ENCODE measurements at places on chromosomes 1 and 21.

GRCh38 chr1:78526496-78526895, 35.7 kb downstream of the PTGFR start:
- DNase-seq: no peak

- DNase-seq: no peak
Observed at GRCh38 chr21:17466166-17466565, 46.7 kb upstream of the CXADR start.

DNA sequence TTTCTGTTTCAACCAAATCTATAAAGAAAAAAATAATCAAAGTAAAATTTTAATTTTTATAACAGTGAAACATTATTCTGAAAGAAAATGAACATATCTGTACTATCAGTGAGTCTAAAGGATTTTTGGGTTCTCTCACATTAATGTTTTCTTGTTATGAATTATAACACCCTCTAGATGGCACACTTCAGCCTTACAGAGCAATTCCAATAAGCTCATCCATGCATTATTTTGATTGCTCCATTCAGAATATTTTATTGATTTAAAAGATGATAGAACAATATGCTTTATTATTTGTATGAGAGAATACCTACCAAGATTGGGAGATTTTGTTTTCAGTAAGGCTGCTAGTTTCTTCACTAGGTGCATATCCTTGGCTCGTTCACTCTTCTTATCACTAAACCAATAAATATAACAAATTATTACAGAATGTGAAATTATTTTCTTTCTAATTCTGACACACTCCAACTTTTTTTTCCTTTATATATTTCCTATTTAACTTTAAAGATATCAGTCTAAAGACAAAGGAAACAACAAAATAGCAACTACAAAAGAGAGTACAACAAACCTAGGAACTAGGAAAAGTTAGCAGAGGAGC, 82.4 kb downstream of the RAB3GAP2 start:
- no peak for DNase-seq

GRCh38 chr1:19529664-19530063, 44.3 kb upstream of the CAPZB start:
- no peak for DNase-seq

DNA sequence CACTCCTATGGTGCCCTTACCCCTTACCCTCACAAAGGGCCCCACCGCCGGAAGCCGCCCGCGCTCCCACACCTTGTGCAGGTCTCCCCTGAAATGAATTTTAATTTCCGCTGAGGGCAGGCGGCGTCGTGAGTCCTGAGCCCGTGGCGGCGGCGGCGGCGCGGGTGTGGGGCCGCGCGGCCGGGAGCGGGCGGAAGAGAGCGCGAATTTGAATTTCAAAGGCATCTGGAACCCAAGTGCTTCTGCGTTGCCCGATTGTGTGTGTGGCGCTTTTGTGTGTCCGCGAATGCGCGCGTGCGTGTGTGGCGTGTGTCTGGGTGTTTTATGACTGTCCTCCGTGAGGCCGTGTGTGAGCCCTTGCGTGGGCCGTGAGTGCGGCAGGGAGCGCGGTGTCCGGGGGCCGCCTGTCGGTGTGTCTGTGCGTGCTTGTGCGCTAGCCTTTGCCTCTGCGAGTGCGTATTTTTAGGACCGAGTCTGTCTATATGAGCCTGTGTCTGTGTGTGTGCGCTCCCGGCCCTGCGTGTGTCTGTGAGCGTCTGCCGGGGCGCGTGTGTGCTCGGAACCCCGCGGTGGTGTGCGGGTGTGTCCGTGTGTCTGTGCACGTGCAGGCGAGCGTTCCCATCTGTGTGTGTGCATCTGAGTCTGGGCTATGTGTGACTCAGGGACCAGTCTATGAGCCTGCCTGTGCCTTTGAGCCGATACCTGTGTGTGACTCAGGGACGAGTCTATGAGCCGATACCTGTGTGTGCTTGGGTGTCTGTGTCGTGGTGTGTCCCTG, 7.9 kb upstream of the ADGRB2 start:
- no peak for DNase-seq

DNA sequence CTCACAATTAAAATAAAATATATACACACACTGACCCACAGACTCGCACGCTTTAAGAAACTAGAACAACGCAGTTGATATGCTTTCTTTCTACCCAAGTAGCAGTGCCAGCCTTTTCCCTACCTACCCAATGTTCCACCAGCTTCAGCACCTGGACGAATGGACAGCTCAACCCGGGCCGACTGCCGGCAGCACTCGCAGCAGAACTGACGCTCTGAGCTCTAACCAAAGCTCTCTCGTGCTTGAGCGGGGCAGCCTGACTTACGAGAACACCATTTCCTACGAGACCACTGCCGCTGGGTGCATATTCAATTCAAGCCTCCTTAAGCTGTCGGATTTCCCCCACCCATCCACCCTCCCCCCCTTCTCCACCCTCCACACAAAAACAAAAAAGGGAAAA, 127.4 kb upstream of the DPYD start:
- peak; percentile 50 for DNase-seq

- no peak for DNase-seq
Observed at GRCh38 chr1:213570487-213570886, 417.3 kb upstream of the PROX1 start.

DNA sequence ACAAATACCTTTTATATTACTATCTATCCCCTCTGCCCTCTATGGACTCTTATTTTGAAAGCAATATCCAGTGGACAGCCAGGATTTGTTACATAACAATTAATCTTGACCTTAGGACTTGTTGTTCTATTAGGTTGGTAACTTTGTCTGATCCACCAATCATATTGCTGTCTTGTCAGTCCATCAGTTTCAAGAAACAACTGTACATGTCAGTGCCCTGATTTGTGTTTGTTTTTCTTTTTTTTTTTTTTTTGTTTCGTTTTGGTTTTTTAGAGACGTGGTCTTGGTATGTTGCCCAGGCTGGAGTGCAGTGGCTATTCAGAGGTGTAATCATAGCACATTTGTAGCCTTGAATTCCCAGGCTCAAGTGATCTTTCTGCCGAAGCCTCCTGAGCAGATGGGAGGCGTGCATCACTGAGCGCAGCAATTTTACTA, 1.5 kb upstream of the SCP2 start:
- DNase-seq: no peak

DNA sequence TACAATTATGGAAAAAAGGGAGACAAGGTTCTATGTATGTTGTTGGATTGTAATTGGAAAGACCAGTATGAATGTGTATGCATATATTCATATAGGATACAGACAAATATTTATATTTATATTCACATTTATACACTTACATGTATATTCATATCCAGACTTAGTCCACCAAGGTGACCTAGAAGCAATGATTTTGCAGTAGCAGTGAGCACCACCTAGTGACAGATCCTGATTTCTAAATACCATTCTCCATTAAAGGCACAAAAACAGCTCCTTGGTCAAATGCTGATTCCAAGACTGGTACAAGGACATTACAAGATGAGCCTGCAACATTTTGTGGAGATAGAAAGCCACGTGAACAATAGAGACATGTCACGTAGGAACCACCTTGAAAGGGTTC, 153.4 kb downstream of the SDCCAG8 start:
- DNase-seq: no peak

DNA sequence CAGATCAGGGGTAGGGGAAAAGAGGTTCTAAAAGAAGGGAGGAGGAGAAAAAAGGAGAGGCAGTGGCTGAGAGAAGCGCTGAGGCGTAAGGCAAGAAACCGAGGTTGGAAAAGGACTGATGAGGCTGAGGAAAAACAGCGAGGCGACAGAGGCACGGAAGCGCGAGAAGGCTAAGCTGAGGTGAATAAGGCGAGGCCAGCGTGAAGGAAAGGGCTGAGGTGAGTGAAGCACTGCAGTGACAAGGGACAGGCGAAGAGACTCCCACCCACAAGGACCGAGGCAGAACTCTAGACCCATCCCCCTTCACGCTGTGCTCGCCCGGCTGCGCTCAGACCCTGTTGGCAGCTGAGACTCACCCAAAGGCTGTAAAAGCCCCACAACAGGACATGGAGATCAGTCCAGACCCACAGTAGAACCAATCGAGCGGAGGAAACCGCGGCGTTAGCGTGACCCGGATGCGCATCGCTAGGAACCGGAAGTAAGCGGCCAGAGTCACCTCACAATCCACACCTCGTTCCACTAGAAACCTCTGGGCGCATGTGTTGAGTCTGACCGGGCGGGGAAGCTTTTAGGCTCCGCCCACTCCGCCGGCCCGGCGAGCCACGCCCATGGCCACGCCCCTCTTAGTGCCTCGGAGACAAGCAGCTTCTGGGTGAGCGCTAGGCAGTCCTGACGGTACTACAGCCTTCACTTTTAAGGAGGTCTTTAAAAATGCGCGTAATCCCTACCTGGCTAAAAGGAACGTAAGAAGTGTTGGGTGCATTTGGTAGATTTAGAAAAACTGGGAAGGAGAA, at the start of gene EYA3:
EYA3 (minus strand) TSS at position 443 of the 794 bp plus-strand sequence. CDS start 30,584 bp downstream, outside the sequence.
- DNase-seq: peak; percentile 97

GRCh38 chr1:213345621-213346020, 294.6 kb downstream of the RPS6KC1 start:
- DNase-seq: no peak

GRCh38 chr1:109216662-109217061, 2.9 kb downstream of the SARS1 start:
- DNase-seq: no peak

GRCh38 chr21:31623664-31624063, 35.8 kb upstream of the SOD1 start:
- no peak for DNase-seq

DNA sequence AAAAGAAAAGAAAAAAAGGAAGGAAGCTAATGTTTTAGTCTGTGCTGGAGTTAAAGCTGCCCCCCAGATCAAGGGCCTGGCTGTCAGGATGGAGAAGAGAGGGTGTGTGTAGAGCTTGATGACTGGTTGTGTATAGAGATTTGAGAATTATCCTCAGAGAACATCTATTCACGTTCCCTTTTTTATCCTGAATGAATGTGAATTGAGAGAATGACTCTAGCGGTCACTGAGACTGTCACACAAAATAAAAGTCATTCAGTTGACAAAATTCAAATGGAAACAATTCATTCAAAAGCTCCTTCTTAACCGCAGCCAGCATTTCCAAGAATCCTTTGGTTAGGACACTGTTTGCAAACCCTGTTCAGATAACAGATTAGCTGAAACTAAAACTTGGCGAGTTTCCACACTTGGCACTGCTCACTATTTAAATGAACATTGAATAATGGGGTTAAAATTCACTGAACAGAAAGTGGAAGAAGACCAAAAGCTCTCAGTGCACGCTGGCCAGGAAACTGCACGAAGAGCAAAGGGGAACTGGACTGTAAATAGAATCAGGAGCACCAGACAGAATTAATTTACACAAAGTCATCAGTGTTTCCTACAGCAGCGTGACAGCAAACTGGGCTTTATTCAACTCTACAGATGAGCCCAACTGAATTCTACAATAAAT, 13.6 kb upstream of the FAM89A start:
- no peak for DNase-seq

DNA sequence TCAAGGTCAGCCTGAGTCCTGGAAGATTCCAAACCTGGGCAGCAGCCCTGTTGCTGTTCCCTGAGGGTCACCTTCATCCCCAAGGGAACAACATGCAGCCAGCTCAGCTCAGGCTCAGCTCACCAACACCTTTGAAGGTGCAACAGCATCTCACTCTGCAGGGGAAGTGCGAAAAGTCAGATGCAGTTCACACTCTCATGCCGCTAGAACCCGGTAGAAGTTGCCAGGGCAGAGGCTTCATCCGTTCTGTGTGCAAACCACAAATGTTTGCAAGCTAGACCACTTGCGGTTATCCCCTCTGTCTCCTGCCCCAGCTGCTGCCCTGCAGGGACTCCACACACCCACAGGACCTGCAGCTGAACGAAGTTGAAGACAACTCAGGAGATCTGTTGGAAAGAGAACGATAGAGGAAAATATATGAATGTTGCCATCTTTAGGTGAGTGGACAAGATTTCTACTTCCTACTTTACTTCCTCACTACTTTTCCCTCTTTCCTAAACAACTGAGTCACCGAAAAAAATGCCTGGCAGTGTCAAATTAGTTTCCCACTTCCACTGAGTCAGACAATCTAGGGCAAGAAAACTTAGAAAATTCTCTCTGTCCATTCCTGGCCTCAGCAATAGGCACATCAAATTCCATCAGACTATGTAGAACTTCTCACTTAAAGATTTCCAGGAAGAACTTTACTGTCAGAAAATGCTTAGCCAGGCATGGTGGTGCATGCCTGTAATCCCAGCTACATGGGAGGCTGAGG, 1.8 kb upstream of the FCRL6 start:
- peak; percentile 73 for DNase-seq

DNA sequence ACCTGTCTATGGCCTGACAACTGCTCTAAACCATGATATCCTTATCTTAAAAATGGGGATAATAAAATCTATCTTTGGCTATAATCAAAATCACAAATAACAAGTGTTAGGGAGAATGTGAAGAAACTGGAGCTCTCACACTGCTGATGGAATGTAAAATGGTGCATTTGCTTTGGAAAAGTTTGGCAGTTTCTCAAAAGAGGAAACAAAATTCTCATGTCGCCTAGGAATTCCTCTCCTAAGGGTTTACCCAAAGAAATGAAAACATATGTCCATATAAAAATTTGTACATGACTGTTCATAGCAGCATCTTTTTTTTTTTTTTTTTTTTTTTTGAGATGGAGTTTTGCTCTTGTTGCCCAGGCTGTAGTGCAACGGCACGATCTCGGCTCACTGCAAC, 64.3 kb downstream of the ZNF281 start:
- DNase-seq: no peak

- no peak for DNase-seq
Observed at GRCh38 chr1:169670836-169671235, 40.6 kb downstream of the SELL start.

DNA sequence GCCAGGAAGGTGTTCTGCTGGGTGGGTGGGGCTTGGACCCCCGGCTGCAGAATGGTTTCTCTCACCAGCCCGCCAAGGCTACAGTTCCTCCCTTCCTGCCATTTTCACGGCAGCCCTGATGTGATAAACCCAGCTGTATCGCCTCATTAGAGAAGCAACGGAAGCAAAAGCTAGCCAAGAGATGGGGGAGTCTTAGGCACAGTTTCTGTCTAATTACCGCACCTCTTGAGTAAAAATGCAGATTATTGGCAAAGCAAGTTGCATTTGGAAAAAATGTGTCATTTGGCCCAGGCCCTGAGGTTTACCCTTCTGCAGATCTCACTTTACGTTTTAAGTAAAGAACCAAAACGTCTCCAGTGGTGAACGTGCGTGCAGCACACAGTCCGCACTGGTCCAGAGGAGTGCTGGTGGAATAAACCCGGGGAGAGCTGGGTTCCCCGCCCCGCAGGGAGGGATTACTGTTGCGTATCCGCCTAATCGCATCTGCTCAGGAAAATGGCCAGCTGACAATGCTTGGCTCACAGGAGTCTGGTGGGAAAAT, 109.9 kb downstream of the GALNT2 start:
- DNase-seq: no peak

GRCh38 chr1:51044834-51045233, 57.2 kb upstream of the C1orf185 start:
- DNase-seq: peak; percentile 6

DNA sequence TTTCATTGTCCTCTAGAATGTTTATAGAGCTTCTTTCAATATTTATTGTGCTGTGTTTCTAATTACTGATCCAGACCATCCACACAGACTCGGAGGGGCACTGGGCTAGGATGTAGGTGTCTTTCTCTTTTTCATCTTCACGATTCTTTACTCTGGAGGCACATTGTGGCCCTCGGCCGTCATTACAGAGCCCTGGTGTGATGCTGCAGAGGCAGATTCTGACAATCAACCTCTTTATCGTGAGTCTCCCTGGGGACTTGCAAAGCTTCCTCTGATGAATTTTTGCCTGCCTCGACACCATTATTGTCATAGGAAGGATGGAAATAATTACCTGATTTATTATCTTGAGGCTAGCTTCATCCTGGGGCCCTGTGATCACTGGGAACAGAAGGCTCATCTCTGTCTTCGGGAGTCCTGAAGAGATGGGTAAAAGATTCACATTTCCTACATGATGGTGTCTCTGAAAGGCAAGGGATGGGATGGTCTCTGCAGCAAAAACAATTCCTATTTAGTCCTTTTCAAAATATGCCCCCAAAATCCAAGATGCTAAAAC, 89.4 kb downstream of the SEC16B start:
- no peak for DNase-seq
